T-helper 17 cell (primary cell): ENCODE measurements at places on chromosomes 3 and 15.

DNA sequence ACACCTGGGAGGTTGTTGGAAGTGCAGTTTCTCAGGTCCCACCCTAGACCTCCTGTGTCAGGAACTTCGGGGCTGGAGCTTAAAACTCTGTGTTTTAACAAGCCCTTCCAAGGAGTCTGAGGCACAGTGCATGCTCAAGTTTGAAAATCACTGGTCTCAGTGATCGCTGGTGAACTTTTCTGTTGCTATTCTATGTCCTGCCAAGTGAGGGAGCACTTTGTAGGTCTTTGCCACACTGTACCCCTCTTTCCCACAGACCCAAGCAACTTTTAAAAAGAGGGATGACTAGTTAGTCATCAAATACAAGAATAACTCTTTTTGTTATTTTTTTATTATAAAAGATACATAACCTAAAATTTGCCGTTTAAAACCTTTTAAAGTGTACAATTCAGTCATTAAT is 133.7 kb downstream of the AGBL1 start:
- no peak for DNase-seq

DNA sequence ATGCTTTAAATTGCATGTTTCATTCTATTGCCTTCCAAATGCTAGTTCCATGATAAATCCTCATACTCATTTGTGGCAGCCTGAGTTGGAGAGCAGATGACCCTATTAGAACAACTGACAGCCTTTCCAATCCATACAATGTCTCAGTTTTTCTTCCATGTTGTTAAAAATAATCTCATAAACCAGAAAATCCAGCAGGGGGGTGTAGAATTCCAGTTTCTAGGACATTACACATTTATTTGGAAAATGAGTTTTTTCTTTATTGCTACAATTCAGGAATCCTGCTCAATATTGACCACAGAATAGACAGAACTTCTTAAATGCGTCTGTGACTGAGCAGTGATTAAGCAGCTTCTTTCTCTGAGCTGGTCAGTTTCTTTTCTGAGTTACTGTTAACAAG is 174.2 kb upstream of the ATP10A start:
- DNase-seq, result no peak

DNA sequence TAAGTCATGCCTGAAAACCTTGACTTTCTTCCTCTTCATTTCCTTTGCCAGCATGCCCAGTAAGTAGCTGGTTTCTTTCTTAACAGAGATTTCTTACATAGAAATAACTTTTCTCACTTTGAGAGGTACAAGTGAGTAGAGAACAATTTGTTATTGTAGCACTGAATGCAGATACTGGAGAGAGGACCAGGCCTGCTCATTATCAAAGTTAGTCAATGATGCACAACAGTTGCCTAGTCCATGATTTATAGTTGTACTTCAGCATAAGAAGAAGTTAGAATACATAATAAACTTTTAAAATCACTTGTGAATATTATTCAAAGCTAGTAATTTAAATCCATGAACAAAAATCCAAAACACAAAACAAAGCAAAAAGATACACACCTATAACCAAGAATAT is 213.0 kb downstream of the PCCB start:
- DNase-seq, result no peak

DNA sequence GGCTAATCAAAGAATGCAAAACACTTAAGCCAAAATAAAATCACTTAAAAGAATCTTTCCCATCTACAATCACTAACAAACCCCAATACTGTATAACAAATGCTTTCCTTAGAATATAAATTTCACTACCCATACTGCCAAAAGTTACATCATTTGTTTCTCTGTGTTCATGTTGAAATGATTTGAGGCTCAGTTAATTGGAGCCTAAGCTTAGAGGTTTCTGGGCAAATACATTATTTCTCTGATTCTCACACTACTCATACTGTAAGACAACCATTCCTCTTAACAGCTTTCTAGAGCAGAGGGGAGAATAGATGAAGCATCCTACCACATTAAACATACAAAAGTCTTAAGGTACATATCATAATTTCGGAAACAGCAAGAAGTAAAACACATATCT is 2.1 kb downstream of the RIOX2 start:
- DNase-seq, result no peak

- no peak for DNase-seq
Measured at GRCh38 chr15:75030424-75030823, 7.0 kb downstream of the PPCDC start.
